Activated CD8-positive, alpha-beta T cell treated with anti-CD3 and anti-CD28 coated beads for 36 hours (primary cell): ENCODE measurements at places on chromosomes 4 and X. TPM values are rescaled to one million over a fixed set of nuclear protein-coding genes. Genes with fewer than 3 reads are reported as not detected.

DNA sequence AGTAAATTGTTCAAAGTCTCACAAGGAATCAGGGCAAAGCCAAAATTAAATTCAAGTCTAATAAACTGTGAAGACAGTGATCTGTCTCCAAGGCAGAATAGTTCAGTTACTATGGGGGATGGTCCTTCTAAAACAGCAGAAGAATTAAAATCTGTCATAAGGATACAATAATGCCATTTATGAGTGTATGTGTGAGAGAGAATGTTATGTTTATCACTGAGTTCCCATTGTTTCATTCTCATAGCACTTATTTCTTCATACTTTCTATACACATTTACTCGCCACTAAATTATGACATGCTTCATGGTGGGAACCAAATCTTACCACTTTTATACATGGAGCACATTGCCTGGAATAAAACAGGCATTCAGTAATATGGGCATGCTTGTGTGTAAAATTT is 102.5 kb downstream of the AMMECR1 start:
- H3K36me3 ChIP-seq: peaks cover 4% of the 10 kb centered on the region
- no peak overlapping the region for H3K27ac ChIP-seq
- H3K4me1 ChIP-seq: peaks cover 17% of the 10 kb centered on the region
- no peak for DNase-seq
- H3K27me3 ChIP-seq: no peaks in the 10 kb centered on the region

DNA sequence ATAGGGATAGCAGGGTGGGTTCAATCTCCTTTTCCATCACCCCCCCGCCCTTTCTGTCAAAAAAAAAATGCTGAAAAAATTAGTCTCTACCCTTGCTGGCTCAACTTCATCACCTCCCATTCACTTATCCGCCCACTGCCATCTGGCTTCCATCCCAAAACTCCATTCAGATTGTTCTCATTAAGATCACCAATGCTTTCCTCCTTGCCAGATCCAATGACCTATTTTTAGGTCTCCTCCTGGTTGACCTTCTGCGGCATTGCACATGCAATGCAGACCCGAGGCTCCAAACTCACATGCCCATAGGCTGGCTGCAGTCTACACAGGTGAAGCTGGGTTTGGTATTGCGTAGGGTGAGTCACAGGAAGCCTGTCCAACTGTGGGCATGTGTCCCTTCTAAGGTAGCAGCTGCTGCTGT is 21.1 kb upstream of the STIM2 start:
- no peaks in the 10 kb centered on the region for H3K27me3 ChIP-seq
- no peak for DNase-seq
- no peak overlapping the region for H3K27ac ChIP-seq
- peaks cover 3% of the 10 kb centered on the region for H3K4me1 ChIP-seq

GRCh38 chr4:7392438-7393421 is 42.0 kb downstream of the PSAPL1 start:
- DNase-seq: no peak
- no peaks in the 10 kb centered on the region for H3K4me1 ChIP-seq
- no peak overlapping the region for H3K4me3 ChIP-seq
- no peaks in the 10 kb centered on the region for H3K36me3 ChIP-seq

GPR82 gene
- total RNA-seq: 0.38 TPM

DNA sequence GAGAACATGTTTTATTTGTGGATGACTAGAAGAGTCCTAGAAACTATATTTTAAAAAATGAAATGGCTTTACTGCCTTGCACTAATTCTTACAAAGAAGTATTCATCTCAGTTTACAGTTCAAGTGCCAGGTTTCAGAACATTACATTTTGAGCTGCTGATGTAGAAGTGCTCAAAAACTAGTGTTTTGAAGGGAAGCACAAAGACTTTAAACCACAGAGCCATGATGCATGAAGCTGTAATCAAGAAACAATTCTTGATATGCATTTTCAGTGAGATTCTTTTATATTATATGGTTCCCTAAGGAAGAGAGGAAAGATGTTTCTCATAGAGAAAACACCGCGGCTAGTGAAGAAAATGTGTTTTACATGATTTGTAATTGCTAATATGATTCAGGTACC is 1163.0 kb downstream of the RAPGEF2 start:
- H3K27ac ChIP-seq: no peak overlapping the region
- H3K4me1 ChIP-seq: no peaks in the 10 kb centered on the region
- no peak for DNase-seq
- no peaks in the 10 kb centered on the region for H3K36me3 ChIP-seq
- no peak overlapping the region for H3K4me3 ChIP-seq
- no peaks in the 10 kb centered on the region for H3K27me3 ChIP-seq

WAS gene
- total RNA-seq: 81.6 TPM
